Activated CD4-positive, alpha-beta T cell treated with anti-CD3 and anti-CD28 coated beads, Interleukin-2, amount 10 ng/mL, durations not matched to agents 24 days and 14 days (primary cell): ENCODE measurements at places on chromosomes 16 and 17. TPM values are rescaled to one million over a fixed set of nuclear protein-coding genes. Genes with fewer than 3 reads are reported as not detected.

DNA sequence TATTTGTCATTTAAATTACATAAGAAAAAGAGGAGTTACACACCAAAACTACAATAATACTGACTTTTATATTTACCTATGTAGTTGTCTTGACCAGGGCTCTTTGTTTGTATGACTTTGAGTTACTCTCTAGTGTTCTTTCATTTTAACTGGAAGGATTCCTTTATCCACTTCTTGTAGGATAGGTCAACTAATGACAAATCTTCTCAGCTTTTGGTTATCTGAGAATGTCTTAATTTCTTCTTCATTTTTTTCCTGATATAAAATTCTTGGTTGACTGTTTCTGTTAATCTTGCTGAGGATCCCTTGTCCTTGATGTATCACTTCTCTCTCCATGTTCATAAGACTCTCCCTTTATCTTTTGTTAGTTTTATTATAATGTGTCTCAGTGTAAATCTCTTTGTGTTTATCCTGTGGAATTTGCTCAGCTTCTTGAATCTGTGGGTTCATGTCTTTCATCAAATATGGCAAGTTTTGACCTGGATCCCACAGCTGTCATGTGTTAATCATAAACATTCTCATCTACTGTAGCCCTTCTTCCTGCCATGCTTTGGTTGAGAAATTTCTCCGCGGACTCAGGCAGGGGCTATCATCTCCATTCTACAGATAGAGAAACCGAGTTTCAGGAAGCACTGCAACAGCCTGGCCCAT, 5.4 kb downstream of the PRSS41 start:
- peaks cover 5% of the 10 kb centered on the region for H3K27me3 ChIP-seq
- no peaks in the 10 kb centered on the region for H3K4me1 ChIP-seq
- H3K36me3 ChIP-seq = no peaks in the 10 kb centered on the region
- no peak overlapping the region for H3K27ac ChIP-seq
- no peak for DNase-seq

DNA sequence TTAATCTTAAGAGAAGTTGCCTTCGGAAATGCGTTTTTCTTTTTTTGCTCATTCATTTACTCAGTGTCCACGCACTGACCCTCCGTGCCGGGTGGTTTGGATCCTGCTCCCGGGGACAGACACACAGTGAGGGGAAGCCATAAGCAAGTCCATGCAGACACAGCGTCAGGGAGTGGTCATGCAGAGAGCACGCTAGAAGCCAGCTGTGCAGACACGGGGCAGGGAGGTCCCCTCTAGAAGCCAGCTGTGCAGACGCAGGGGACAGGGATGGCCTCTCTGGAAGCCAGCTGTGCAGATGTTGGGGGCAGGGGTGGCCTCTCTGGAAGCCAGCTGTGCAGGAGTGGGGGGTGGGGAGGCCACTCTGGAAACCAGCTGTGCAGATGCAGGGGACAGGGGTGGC, 4.8 kb downstream of the GAA start:
- no peak for DNase-seq
- peaks cover 2% of the 10 kb centered on the region for H3K27me3 ChIP-seq
- peaks cover 9% of the 10 kb centered on the region for H3K4me1 ChIP-seq

DNA sequence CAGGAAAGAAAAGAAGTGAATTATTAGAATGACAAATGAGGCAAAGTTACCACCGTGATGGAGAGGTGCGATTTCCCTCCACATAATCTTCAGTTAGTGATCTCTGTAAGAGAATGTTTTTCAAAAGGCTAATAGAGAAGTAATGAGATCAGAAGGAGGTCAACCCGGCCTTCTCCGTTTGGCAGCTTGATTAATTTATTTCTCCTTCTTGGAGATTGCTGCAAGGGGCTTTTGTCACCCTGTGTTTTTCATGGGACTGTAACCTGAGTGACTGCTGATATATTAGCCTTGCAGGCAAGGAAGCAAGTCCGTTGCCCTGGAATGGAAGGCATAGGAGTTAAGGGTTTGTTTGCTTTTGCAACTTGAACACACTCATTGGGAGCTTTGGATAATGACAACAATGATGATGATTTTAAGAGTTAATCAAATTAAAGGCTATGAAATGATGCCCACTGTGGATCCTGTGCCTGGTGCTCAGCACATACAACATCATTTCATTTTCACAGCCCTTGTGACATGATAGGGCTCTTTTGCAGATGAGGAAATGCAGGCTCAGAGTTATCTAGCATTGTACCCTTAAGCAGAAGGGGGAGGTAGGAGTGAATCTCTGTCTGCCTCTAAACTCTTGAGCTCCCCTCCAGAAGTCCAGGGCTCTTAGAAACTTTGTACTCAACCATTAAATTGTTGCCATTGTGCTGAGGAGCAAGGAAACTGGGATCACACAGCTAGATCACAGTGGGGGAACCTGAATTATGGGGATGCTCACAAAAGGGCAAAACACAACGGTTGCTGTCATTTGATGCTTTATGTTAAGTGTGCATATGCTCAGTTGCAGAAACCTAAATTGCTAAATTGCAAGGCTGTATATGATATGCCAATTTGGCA, 226.3 kb downstream of the WWOX start:
- no peaks in the 10 kb centered on the region for H3K36me3 ChIP-seq
- peak; percentile 12 for DNase-seq
- H3K4me1 ChIP-seq = no peaks in the 10 kb centered on the region
- H3K27ac ChIP-seq = no peak overlapping the region

DNA sequence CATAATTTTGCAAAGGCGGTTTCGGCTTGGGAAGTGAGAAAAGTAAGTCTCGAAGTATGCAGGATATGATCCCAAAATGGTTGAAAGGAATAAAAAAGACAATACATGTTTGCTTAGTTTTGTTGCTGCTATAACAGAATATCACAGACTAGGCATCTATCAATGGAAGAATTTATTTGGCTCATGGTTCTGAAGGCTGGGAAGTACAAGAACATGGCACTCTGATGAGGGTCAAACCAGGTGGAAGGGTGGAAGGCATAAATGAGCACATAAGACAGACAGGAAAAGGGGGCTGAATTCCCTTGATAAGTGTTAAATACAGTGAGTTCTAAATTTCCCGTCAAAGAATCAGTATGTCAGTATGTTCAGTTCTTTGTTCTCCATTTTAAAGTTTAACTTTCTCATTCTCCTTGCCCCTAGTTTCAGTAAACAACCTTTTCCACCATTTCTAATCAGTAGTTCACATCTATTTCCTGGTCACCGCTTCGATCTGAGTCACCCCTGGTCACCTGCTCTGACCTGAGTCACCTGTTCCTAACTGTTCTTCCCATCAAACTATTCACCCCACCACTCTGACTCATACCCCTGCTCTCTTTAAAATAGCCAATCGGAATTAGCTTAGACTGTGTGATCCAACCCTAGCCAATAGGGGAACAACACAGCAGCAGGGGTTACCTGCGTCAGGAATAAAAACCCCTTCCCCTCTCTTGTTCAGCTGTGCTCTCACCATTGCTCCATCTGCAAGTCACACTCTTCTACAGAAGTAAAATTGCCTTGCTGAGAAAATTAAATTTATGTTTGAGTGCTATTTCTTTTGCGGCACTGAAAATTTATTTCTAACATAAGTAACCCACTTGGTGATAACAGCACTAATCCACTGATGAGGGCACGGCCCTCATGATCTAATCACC, 240.8 kb downstream of the STX8 start:
- no peak overlapping the region for H3K27ac ChIP-seq
- no peaks in the 10 kb centered on the region for H3K36me3 ChIP-seq
- H3K4me1 ChIP-seq = no peaks in the 10 kb centered on the region
- H3K4me3 ChIP-seq = no peak overlapping the region
- no peak for DNase-seq
- H3K27me3 ChIP-seq = no peaks in the 10 kb centered on the region

The FZD2 gene
- not detected in 2 replicates for total RNA-seq

- H3K36me3 ChIP-seq = peaks cover 42% of the 10 kb centered on the region
- H3K4me1 ChIP-seq = peaks cover 14% of the 10 kb centered on the region
- no peak for DNase-seq
- no peaks in the 10 kb centered on the region for H3K27me3 ChIP-seq
Measured at GRCh38 chr16:24189941-24190340, 66.2 kb upstream of the CACNG3 start.

The PLCG2 gene
- total RNA-seq = 6.8 and 6.9 TPM in 2 replicates

GRCh38 chr16:677316-678190, 2.1 kb downstream of the RHBDL1 start:
- H3K36me3 ChIP-seq = peaks cover 24% of the 10 kb centered on the region
- H3K4me1 ChIP-seq = peaks cover 14% of the 10 kb centered on the region

The GSDMA gene
- 0.69 and 0.84 TPM in 2 replicates for total RNA-seq

- no peak for DNase-seq
- H3K27ac ChIP-seq = no peak overlapping the region
- H3K36me3 ChIP-seq = no peaks in the 10 kb centered on the region
Measured at GRCh38 chr16:57696240-57696639, 1.6 kb downstream of the DRC7 start.

DNA sequence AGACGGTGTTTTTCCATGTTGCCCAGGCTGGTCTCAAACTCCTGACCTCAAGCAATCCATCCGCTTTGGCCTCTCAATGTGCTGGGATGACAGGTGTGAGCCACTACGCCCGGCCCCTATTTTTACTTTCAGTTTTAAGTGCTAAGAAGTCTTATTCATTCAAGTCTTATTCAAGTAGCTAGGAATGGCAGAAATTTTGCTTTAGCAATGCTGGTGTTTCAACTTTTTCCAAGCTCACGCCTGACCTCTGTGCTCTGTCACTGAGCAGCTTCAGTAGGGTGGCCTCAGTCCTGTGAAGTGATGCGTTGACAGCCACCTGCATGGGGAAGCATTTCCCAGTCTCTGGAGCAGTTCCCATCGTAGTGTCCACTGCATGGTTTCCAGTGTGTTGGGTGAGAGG, 12.9 kb downstream of the ZNF750 start:
- H3K27ac ChIP-seq = no peak overlapping the region
- H3K27me3 ChIP-seq = no peaks in the 10 kb centered on the region
- DNase-seq = no peak
- H3K36me3 ChIP-seq = peaks cover 37% of the 10 kb centered on the region

- H3K4me1 ChIP-seq = peaks cover 4% of the 10 kb centered on the region
- no peak overlapping the region for H3K27ac ChIP-seq
Measured at GRCh38 chr17:73901661-73902415, 257.6 kb upstream of the SDK2 start.

The CES3 gene
- 6.8 and 7.0 TPM in 2 replicates for total RNA-seq

DNA sequence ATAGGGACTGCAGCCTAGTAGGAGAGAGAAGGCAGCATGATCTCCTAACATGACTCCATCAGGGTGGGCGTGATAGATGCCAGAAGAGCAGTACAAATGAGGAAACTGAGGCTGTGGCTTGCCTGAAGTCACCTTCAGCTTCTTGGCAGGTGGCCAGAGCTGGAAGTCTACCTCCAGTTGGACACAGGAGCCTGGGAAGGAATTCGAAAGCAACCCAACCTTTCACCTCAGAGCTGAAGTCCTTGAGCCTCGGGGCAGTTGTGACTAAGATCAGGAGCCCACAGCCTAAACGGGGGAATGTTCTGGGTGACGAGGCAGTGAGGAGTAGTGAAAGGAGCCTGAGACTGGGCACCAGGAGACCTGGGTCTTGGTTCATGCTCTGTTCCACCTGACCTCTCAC, 9.4 kb upstream of the SLC52A1 start:
- H3K4me1 ChIP-seq = peaks cover 50% of the 10 kb centered on the region
- H3K27me3 ChIP-seq = no peaks in the 10 kb centered on the region
- DNase-seq = no peak
- peaks cover 15% of the 10 kb centered on the region for H3K36me3 ChIP-seq

DNA sequence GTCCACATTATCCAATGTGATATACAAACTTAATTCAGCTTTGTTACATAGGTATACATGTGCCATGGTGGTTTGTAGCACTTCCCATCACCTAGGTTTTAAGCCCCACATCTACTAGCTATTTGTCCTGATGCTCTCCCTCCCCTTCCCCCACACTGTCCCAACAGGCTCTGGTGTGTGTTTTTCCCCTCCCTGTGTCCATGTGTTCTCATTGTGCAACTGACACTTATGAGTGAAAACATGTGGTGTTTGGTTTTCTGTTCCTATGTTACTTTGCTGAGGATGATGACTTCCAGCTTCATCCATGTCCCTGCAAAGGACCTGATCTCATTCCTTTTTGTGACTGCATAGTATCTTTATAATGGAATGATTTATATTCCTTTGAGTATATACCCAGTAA, 196.7 kb downstream of the CDH11 start:
- H3K4me1 ChIP-seq = no peaks in the 10 kb centered on the region
- no peaks in the 10 kb centered on the region for H3K36me3 ChIP-seq
- no peak overlapping the region for H3K27ac ChIP-seq
- H3K27me3 ChIP-seq = no peaks in the 10 kb centered on the region
